ENCODE measurements at places on chromosomes 4 and X.

DNA sequence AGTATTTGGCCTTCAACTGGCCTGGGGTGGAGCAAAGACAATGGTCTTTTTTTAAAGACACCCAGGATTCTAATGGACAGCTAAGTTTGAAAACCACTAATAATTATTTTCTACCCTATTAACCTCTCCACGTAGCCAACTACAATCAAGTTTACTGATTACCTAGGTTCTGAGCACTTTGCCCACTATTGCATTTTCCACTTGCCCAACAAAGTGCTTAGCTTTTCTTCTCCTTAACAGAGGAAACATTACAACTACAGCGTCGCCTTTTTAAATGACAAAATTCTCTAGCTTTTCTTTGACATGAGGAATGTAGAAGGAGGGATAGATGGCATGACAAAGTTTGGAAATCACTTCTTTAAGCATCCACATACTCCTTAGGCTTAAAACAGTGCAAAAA, 2.0 kb downstream of the CHIC2 start:
- DNase-seq: no peak

DNA sequence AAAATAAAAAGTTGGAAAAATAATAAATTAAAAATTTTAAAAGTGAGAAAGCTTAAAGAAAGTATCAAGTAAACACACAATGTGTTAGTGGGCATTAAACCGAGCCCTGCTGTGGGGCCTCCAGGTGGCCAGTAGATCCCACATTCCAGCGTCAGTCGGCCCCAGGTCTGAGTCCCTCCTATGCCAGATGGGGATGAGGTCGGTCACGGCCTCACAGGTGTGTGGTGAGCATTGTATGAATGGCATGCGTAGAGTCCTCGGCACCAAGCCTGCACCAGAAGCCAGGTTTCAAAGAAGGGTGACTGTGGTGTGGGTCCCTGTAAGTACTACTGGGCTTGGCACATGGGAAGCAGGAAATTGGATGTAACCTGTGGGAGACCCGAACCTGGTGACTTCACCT, 75.6 kb upstream of the MSX1 start:
- DNase-seq: no peak

GRCh38 chr4:2069161-2069971, 10.2 kb downstream of the NAT8L start:
- no peak for DNase-seq

GRCh38 chr4:145847764-145848163, 90.9 kb downstream of the ZNF827 start:
- no peak for DNase-seq

- peak; percentile 12 for DNase-seq
These were observed 1.5 kb downstream of the CASP6 start for GRCh38 chr4:109701566-109702410.

DNA sequence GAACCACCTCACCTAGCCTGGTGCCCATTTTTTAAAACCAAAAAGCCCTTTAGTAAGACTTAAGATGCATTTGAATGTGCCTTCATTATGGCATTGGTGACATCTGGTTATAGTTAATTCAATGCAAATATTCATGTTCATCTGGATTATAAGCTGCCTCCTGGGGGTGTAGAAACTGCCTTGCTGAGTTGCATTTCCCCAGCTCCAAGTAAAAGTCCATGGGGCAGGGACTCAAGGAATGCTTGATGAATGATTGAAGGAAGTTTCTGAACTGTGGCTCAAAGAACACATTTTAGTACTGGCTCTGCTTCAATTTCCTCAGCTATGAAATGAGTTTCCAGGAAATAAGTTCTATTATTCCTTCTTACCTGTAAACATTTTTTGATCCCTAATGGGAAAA, 18.5 kb upstream of the RBM47 start:
- no peak for DNase-seq

GRCh38 chrX:38105216-38105725, 98.9 kb downstream of the SYTL5 start:
- no peak for DNase-seq

DNA sequence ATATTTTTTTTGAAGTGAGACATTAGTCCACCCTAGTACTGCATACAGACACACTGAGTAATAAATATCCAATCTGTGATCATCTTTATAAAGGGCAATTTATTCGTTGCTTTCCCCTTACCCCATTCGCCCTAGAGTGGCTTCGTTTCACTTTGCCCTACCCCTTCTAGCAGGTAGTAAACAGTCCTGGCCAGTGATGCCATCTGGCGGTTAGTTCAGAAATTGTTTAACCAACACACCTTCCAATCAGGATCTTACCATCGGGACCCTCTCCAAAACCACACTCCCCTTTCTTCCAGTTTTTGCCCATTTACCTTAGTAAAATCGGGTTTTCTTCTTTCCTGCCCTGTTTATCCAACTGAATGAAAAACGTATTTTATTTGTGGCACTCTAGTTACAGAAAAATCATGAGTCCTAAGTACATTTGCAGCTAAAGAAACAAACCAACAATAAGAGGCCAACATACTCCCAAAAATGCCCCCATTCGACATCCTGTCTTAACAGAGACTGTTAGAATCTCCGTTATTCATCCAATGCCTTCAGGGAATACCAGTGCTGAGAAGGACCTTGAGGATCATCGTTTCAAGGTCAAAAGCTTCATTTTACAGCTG, 2.2 kb downstream of the PPA2 start:
- peak; percentile 70 for DNase-seq

GRCh38 chrX:142076633-142077032, 128.5 kb downstream of the MAGEC2 start:
- no peak for DNase-seq

DNA sequence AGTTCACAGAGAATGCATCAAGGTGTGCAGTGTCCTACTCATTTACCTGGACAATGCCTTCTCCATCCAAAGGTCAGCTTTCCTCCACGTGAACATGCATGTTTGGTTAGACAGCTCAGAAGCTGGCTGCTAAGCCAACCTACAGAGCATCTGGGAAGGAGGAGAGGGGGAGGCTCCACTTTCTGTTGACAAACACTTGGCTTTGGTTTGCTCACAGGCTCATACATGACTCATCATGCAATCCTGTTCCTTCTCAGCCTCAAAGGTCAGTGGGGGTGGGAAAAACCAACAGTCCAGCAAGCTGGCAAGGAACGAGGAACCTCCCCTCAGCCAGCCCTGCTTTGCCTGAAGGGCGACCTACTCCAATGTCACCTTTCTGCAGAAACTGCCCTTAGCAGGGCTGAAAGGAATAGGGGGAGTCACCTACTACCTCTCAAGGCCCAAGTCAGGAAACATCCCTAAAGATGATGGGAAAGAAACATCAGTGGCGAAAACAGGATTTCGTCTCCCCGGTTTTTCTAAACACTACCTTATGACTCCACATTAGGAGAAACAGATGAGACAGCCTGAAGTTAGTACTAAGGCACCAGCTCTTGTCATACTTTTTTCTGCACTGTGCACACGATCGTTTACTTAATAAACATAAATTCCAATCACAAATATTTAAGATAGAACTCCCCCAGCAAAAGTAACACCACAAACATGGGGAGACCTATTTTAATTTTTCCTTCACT, 37.9 kb downstream of the RELL1 start:
- peak; percentile 94 for DNase-seq

DNA sequence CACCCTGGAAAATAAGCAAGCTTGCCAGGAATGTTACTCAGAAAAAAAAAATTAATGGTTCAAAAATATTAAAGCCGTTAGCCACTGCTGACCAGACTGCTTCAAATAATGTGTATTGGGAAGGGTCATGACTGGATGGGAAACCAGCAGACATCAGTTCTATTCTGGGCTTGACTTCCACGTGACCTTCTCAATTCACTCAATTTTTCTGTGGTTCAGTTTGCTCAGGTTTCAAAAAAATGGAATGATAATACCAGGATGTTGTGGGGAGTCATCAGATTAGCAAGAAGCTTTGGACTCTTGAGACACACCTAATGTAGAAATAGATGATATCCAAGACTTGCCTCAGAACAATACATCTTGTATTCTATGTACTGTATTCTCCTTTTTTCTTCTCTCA, 541.9 kb upstream of the BOD1L1 start:
- peak; percentile 51 for DNase-seq

All from bronchial epithelial cell (primary cell).